ENCODE measurements at places on chromosomes 12 and 14. TPM values are rescaled to one million over a fixed set of nuclear protein-coding genes. Genes with fewer than 3 reads are reported as not detected.

KRT78 gene
- total RNA-seq = not detected

KCNMB4 gene
- 4.2 TPM for total RNA-seq

OAS2 gene
- 5.6 TPM for total RNA-seq

SYCP3 gene
- under 0.01 TPM for total RNA-seq

TARBP2 gene
- 54.8 TPM for total RNA-seq

NANOG gene
- not detected for total RNA-seq

CFAP54 gene
- 0.86 TPM for total RNA-seq

HNRNPC gene
- 671 TPM for total RNA-seq

AMIGO2 gene
- total RNA-seq = 62.2 TPM

LRCOL1 gene
- total RNA-seq = not detected

RTL1 gene
- not detected for total RNA-seq

AICDA gene
- total RNA-seq = not detected

TMTC1 gene
- 33.2 TPM for total RNA-seq

GARIN6 gene
- total RNA-seq = not detected

P3H3 gene
- 91.1 TPM for total RNA-seq

CINP gene
- 51.8 TPM for total RNA-seq

E2F7 gene
- 10.4 TPM for total RNA-seq

PTCSC3 gene
- not detected for total RNA-seq

IFNG gene
- total RNA-seq = not detected

SPIC gene
- not detected for total RNA-seq

CCNT1 gene
- total RNA-seq = 46.6 TPM

KLRC4 gene
- total RNA-seq = not detected

ABCC9 gene
- 7.4 TPM for total RNA-seq

GALNT16 gene
- total RNA-seq = under 0.01 TPM

Measured in fibroblast of villous mesenchyme (primary cell).